ENCODE measurements at places on chromosomes 11 and 22.

- DNase-seq = no peak
Measured at GRCh38 chr11:88402192-88402715, 64.7 kb upstream of the CTSC start.

DNA sequence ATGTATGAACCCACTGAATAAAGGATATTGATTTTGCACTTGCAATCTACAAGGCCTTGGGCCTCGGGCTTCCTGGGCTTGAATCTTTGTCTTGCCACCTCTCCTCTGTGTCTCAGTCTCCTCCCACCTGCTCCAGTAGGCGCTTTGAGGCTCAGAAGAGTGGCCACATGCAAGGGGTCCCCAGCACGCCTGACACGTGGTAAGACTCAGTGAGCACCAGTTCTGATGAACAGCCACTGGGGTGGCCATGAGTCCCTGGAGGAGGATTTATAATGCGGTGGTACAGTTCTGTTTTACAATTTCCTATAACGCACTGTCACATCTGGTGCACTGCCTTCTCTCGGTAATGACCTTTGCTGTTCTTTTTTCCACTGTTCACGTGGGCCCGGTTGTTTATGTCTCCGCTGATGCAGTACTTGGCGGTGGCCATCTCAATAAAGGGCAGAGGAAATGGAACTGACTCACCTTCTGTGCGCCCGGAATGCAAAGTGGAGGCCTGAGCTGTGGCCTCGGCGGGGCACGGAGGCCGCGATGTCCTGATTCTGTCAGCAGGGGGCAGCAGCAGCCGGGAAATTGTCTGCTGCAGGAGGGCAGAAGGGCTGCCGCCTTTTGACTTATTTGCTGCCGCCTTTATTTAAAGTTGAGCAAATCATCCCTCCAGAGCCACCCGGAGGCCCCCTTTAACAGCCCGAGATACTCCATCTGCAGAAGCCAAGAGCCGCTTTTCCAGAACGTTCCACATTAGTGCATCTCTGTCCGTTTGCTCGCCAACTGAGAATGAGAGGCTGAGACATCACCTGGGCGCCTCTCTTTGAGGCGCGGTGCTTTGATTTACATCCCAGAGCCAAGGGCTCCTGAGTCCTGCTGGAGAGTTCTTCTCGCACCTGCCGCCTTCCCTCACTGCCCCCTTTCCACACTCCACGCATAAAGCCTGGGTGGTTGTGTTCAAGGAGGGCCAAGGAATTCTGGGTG, 6.0 kb upstream of the IFT27 start:
- DNase-seq = peak; percentile 66

- DNase-seq = no peak
Measured at GRCh38 chr22:25554689-25555088, 9.8 kb upstream of the GRK3 start.

DNA sequence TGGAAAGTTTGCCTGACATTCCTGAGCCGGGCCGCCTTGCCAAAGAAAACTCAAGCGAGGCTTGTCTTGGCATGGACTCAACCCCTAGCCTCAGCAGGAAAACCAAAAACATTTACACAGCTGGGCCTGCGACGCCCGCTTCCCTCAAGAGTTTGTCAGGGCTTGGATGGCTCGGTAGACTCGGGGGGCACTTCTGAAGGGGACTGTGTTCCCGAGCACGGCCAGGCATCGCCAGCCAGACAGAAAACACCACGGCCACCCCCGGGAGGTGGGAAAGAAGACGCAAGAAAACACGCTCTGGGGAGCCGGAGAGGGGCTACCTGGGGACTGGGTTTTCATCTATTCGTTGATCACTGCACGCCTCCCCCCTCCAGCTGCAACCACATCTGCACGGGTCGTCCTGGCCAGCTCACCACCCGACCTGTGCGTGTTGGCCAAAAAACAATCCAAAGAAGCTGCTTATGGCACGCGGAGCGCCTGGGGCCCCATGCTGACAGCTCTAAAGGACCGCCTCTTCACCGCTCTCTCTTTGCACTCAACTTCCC, 380.7 kb downstream of the MN1 start:
- DNase-seq = peak; percentile 40

- no peak for DNase-seq
Measured at GRCh38 chr11:86386746-86387145, 12.1 kb downstream of the CCDC81 start.

DNA sequence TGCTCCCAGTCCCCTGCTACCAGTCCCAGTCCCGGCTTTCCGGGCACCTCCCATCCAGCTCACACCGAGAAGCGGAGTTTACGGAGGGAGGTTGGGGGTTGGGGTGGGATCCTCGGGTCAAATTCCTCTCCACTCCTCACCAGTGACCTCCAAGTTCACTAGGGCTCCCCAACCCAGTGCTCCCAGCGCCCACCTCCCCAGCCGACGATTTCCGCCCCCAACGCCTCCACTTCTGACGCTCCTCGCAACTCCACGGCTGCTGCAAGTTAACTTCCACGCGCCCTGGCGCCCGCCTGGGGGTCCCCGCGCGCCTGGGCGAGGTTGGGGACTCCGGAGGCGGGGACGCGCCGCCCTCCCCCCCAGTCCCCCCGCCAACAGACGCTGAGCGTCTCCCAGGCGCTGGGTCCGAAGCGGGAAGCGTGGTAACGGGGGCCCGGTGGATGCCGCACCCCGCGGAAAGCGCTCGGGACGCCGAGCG, 526 bp downstream of the TPST2 start:
- no peak for DNase-seq

DNA sequence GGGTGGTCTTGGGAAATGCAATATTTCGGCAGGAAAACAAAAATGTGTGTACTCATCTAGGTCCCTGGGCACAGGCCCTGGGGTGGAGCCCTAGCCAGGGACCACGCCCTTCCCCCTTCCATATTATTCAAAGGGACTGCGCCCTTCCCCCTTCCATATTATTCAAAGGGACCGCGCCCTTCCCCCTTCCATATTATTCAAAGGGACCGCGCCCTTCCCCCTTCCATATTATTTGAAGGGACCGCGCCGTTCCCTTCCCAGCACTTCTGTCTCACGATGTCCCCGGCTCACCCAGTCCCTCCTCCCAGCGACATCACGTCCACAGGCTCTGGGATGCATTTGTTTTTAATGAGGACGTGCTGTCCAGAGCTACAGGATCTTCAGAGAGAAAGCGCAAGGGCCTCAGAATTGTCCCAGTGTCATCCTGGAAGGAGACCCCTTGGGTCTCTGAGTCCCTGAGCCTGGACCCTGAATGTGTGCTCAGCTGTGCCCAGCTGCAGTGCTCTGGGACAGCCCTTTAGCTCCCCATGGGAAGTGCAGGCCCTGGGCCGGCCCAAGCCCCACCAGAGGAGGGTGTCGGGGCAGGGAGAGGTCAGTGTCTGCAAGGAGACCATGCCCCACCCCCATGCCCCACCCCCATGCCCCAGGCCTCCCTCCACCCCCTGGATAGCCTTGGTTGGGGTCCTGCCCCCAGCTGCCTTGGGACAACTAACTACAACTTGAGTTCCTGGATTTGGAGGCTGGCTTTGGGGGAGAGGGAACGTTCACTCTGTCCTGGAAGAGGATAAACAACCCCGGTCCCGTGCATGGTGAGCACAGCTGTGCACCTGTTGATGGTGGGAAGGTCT, 810.0 kb downstream of the BRD1 start:
- no peak for DNase-seq

- no peak for DNase-seq
Measured at GRCh38 chr11:115263799-115264656, 240.2 kb downstream of the CADM1 start.

GRCh38 chr11:73998846-73999575, 9.9 kb downstream of the UCP3 start:
- DNase-seq = no peak

- no peak for DNase-seq
Measured at GRCh38 chr11:36757075-36757474, 159.0 kb upstream of the RAG2 start.

GRCh38 chr11:103633819-103634590, 402.4 kb upstream of the DDI1 start:
- no peak for DNase-seq

DNA sequence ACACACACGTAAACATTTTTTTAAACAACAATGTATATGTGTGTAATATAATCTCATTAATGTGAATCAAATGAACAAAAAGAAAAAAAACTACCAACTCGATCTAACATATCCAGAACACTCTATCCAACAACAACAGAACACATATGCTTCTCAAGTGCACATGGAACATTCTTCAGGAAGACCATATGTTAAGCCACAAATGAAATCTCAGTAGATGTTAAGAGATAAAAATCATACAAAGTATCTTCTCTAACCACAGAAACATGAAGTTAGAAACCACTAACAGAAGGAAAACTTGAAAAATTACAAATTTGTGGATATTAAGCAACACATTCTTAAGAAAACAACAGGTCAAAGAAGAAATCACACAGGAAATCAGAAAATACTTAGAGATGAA, 25.5 kb upstream of the TMEM45B start:
- no peak for DNase-seq

DNA sequence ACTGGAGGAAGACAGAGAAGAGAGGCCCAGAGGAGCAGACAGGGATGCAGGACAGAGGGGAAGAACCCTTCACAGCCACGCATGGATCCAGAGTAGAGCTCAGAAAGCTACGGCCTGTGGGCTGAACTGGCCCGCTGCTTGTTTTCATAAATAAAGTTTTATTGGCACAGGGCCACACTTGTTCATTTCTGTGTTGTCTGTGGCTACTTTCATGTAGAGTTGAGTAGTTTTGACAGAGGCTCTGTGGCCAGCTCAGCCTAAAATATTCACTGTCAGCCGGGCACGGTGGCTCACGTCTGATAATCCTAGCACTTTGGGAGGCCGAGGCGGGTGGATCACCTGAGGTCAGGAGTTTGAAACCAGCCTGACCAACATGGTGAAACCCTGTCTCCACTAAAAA, 26.2 kb upstream of the GAL start:
- DNase-seq = no peak

DNA sequence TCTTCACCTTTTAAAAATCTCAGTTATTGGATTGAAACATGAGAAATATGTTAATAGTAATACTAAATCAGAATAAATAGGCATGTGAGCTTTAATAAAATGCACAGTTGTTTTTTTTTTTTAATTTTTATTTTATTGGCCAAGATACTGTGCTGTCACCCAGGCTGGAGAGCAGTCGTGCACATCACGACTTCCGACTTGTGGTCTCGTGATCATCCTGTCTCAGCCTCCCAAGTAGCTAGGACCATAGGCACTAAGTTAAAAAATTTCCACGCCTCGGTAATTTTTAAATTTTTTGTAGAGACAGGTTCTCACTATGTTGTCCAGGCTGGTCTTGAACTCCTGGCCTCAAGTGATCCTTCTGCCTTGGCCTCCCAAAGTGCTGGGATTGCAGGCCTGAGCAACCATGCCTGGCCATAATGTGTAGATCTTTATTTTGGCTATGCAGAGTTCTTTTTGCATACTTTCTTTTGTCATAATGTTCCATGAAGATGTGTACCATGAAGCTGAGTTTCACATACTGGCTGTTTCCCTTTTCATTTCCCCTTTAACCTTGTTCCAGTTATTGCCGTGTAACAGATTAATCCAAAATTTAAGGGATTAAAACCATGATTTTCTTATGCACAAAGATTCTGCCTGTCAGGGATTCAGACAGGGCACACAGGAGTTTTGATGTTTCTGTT, 16.0 kb downstream of the CAPRIN1 start:
- DNase-seq = no peak

DNA sequence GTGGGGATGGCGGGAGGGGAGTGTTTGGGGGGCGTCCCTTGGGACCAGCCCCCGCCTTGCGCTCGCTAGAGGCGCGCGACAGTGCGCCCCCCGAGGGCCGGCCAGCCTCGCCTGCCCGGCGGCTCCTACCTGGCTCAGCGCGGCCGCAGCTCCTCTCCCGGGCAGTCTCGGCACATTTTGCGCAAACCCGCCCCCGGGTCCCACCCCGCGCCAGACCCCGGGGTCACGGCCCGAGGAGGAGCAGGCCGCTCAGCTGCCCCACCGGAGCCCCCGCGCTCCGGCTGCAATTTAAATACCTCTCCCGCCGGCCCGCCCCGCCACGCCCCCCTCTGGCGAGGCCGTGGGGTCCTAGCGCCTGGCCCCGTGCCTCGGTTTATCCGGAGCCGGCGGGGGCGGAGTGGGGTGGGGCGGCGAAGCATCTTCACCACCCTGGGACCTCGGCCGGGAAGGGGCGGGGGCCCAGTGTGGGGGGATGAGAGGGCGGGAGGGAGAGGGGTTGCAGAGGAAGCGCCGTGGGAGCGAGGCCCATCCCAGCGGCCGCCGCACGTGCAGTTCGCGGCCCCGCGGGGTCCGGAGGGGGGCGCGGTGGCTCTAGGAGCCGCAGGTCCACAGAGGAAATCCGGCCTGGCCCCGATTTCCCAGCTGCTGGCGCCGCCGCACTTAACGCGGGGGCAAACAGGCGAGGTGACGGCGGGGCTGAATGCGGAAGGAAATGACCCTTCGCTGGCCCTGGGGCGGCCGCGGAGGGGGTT, at the start of gene LRRC32:
TSS of gene LRRC32 (minus strand) at position 263 of the 752 bp plus-strand sequence. CDS start 4,793 bp downstream, outside the sequence.
- DNase-seq = peak; percentile 71

DNA sequence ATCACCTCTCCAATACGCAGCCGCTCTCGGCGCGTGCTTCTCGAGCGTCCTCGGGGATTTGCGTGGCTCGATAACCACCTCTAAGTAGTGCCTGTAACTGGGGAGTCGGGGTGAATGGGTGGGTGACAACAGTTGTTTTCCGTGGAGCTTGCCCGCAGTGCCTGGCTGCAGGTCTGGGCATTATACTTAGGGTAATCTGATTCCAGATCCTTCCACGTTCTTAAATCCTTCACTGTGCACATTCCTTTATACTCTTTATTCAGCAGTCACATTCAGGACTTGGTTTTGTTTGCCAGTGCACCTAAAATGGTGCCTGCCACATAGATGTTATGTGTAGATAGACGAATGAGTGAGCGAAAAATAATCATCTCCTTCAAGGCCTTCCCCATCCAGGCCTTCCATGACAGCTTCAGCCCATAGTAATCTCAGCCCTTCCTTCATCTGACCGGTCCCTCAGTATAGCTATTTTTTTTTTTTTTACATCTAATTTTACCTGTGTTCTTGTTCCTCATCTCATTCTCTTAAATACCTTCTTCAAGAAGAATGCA, 602 bp downstream of the NAT10 start:
- DNase-seq = no peak

GRCh38 chr11:94656968-94657367, 89.8 kb downstream of the PIWIL4 start:
- DNase-seq = no peak

DNA sequence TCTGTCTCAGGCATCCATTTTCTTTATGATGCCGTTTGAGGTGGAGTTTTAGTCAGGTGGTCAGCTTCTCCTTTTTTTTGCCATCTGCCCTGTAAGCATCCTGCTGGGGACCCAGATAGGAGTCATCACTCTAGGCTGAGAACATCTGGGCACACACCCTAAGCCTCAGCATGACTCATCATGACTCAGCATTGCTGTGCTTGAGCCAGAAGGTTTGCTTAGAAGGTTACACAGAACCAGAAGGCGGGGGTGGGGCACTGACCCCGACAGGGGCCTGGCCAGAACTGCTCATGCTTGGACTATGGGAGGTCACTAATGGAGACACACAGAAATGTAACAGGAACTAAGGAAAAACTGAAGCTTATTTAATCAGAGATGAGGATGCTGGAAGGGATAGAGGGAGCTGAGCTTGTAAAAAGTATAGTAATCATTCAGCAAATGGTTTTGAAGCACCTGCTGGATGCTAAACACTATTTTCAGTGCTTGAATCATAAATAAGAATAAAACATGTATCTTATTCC, 10.9 kb upstream of the HBE1 start:
- no peak for DNase-seq

Measured in frontal cortex (tissue), 4 donors.